ENCODE measurements at places on chromosomes 11 and 22.

DNA sequence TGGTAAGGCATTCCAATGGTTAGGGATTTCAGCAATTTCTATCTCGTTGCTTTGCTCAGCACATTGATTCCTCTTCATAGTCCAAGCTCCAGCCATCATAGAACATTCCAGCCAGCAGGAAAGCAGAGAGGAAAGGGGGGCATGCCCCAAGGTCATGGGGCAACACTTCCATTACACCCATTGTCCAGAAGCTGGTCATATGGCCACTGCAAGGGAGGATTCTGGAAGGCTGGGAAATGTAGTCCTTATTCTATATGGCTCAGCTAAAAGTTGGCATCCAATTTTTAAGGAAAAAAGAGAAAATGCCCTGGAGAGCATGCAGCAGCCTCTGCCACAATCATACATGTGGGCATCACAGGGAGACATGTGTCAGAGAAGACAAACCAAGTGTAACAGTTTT lies 47.1 kb upstream of the RCN1 start:
- no peak for DNase-seq

DNA sequence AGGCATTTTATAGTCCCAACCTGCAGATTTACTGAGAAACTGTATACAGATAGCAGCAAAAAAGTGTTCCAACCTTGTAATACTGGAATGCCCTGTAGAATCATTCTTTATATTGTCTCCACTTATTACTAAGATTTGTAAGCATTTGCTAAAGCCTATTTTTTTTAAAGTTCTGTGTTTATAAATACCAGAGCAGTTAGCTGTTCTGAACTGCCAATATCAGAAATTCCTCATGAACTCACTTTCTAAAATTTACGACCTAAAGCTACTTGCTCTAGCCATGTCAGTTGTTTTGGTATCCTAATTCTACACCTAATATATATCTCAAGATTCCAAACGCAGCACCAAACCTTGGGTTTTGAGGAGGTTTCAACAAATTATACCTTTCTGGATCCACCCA lies 103.2 kb downstream of the C11orf65 start:
- no peak for DNase-seq

DNA sequence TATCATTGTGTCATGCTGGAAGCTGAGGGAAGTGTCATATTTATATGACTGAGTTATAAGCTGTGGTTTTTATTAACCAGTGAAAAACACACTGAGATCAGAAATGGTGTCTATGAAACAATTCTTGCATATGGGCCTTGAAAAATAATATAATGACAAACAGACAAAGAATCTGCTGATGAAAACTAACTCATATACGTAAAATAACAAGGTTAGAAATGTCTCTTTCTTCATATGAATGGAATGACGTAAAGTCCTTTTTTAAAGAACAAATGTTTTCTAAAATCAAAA lies 48.8 kb upstream of the PHF21B start:
- DNase-seq = no peak

DNA sequence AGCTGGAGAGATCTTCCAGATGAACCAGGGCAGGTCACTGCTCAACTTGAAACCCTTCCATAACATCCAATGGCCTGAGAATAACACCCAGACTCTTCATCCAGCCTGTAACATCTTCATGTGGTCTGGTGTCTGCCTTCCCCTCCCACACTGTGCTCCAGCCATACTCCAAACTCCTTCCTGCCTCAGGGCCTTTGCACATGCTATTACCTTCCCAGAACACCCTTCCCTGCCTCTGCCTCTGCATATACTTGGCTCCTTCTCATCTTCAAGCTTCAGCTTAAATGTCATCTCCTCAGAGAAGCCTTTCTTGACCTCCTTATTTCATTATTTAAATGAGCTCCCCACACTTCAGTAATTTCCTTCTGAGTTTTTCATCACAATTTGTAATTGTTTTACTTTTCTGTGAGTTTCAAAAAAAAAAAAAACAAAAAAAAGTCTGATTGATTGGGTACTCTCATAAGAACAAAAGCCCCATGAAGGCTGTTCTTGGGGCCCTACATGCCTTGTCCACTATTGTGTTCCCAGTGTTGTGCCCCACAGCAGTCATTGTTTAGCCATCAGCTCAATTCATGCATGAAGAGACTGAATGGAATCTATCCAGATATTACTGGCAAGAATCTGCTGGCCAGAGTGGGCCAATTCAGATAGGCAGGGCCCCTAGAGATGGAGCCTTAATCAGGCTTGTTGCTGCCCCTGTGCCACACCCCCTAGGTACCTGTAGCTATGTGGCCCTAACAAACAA lies 22.1 kb downstream of the LMO1 start:
- no peak for DNase-seq

DNA sequence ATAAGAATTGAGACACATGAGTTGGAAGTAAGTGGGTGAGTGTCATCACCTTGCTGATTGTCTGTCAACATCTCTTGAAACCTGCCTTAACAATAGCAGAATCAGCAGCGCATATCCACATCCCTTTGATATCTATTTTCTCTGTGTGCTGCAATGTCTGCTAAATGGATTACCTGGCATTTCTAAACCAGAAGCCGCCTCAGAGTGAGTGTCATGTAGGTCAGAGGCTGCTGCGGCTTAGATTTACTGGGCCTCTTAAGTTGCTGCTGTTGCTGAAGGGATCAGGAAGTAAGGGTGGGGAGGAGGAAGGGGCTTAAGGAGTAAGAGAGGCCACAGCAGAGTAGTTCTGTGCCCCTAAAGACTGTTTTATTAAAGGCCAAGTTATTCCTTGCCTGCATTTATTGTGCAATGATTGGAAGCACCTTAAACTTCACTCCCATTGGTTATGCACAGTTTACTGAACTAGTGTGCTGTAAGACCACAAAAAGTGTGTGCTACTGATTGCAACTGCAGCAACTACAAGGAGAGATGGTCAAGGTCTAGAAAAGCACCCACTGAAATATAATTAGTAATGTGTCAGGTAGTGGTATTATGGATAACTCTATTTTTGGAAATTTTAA lies 29.8 kb upstream of the TMEM41B start:
- no peak for DNase-seq

DNA sequence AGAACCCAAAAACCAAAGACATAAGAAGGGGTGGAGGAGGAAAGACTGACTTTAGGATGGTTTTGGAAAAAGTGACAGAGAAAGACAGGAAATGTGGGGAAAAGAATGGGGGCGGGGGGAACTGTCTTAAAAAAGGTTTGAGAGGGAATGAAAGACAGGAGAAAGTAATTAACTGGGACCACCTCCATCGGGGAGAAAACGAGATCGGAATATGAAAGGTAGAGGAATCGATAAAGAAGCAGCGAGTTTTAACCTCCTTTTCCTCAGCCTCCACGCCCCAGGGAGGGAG lies 524 bp downstream of the MTMR2 start:
- peak; percentile 23 for DNase-seq

DNA sequence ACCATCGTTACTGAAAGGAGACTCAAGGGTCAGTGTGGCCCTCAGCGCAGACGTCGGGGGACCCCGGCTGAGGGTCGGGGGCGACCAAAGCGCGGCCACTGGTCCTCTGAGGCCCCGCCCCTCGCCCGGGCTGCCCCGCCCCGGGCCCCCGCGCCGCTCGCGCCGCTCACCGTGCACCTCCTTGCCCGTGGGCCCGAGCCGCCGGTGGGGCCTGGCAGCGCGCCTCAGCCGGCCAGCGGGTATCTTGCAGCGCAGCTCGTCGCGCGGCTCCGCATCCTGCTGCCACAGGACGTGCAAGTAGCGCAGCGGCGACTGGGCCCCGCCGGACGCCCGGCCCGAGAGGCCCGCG lies 419 bp downstream of the ANKRD54 start:
- DNase-seq = peak; percentile 54

- DNase-seq = no peak
Observed at GRCh38 chr22:50548040-50548920, 2.6 kb downstream of the KLHDC7B start.

DNA sequence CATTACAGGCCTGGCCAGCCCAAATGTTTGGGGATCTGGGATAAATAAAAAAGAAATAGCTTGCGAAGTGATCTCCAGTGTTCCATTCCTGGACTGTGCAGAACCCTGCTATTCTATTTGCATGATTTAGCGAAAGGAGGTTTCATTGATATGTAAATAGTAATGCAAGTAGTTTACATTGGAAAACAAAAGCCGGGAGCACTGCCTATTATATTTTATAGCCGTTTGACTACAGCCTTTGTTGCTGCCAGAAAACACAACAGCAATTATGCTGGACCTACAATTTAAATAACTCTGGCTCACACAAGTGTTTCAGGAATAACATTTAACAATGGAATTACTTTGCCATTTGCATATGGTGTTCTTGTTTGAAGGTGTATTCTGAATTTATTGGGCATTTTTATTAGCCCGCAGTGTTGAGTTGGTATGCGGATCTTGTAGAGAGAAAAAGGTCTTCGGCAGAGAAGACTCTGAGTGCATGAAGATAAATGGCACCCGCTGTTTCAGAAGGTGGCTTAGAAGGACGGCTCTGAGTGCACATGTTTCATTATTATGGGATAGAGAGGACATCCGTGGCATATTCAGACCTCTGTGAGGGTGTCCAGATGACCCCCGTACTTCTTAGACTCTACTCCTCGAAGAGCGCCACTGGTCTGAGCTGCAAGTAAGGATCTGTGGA lies 315.0 kb downstream of the BRD1 start:
- DNase-seq = no peak

- DNase-seq = no peak
Observed at GRCh38 chr11:120781486-120782120, 242.3 kb upstream of the TBCEL start.

DNA sequence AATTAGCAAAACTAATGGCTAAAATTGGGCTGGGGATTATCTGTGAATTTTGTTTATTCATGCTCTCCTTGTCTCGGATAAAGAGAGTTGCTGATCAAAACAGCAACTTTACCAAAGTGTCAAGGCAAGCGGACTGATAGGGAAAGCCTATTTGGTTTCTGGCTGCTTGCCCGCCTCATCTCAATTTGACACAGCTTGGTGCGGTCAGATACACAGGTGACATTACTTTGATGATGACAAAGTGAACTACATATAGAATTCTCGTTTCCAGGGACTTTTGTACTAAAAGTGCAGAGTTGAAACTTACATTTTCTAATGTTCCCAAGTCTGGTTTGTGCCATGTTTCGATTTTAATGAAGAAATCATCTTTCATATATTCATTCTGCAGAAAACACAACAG lies 22.8 kb downstream of the PITPNB start:
- no peak for DNase-seq

DNA sequence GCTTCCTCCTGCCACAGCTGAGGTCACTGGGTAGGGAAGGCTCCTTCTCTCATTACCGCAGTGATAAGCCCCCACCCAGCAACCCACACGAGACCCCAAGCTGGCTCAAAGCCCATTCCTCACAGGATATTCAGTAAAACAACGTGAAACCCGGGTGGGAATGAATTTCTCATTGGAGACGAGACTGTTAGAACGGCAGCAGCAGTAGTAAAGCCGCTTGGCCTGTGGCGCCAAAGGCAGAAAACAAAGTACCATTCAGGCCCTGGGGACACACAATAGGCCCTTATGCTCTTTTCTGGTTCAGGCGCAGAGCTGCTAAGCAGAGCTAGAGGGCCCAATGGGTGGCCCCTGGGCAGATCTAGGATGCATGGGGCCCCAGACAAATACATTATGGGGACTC lies 45.3 kb downstream of the PC start:
- no peak for DNase-seq

DNA sequence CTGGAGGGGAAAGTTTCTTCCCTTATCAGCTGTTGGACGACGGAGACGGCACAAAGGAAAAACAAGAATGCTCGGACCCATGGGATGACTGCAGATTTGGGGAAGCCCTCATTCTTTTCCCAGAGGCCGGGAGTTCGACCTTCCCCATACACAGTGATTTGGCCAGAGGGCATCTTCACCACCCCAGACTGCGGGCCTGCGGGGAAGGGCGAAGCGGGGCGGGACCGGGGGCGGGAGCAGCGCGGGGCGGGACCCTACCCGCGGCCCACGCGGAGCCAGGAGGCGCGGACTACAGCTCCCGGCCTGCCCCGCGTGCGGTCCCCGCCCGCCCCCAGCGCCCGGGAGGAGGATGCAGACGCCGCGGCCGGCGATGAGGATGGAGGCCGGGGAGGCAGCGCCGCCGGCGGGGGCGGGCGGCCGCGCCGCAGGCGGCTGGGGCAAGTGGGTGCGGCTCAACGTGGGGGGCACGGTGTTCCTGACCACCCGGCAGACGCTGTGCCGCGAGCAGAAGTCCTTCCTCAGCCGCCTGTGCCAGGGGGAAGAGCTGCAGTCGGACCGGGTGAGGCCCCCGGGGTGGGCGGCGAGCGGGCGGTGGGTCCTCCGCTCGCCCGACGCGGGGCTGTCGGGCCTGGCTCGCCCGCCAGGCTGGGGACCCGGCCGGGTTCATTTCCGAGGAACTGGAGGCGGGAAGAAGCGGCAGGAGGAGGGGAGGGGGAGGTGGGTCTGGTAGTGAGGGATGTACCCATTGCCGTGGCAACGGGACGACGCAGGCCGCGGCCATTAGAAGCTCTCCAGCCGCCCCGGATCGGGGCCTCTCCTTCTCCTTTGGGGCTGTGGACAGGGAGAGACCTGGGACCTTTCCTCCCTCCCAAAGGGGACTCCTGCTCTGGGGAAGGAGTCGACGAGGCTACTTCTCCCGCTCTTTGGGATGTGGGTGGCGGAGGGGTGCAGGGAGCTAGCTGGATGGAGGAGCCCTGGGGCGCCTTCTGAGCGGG lies at the start of gene KCTD17:
KCTD17 (plus strand) TSS at position 352 of the 995 bp plus-strand sequence; CDS start at position 371, 19 bp downstream.
- peak; percentile 85 for DNase-seq

DNA sequence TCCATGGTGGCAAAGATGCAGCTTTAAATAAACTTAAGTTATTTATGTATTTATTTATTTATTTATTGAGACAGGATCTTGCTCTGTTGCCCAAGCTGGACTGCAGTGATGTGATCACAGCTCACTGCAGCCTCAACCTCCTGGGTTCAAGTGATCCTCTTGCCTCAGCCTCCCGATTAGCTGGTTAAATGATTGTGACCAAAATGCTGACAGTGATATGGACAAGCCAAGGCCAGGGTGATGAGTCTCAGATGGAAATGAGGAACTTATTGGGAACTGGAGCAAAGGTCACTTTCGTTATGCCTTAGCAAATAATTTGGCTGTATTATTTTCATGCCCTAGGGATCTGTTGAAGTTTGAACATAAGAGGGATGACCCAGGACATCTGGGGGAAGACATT lies 9.3 kb upstream of the LRP5 start:
- DNase-seq = no peak

DNA sequence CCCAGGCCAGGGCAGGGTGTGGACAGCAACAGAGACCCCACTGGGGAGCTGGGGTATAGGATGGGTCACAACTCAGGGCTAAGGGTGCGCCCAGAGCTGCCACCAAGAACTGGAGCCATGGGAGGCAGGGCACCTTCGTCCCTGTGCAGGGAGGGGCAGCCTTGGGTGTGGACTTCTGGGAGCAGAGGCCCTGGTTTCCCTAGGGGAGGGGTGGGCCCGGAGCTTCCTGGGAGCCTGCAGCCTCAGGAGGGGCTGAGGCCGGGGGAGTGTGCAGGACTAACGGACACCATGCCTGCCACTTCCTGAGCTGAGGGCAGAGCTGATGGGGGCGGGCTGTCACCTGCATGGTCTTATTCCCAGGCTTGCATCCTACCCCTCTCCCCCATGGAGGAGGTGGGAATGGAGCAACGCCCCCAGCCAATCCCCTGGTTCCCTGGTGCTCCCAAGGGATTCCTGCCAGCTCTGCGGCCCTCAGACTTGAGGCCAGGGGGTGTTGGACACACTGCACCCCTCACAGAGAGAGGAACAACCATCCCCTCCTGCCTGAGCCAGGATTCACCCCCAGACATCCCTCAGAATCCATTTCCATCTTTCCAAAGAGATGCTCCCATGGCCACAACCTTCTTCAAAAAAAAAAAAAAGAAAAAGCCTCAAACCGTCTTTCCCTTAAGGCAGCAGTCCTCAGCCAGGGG lies 225.7 kb downstream of the CTTN start:
- DNase-seq = no peak

- DNase-seq = no peak
Observed at GRCh38 chr11:36186340-36187175, 102.7 kb downstream of the COMMD9 start.

- no peak for DNase-seq
Observed at GRCh38 chr22:26548984-26549383, 36.7 kb upstream of the TFIP11 start.

All from K562 (cell line).